Mesothelial cell of epicardium (in vitro differentiated cells): ENCODE measurements at places on chromosomes 2 and 18.

- no peak for DNase-seq
- H3K27me3 ChIP-seq, result peaks cover 12% of the 10 kb centered on the region
- peak overlapping the region; percentile 51 for H3K4me3 ChIP-seq
- H3K36me3 ChIP-seq, result no peaks in the 10 kb centered on the region
- H3K4me1 ChIP-seq, result peaks cover 2% of the 10 kb centered on the region
These were observed 92.2 kb upstream of the MBOAT2 start for GRCh38 chr2:9095690-9096089.

DNA sequence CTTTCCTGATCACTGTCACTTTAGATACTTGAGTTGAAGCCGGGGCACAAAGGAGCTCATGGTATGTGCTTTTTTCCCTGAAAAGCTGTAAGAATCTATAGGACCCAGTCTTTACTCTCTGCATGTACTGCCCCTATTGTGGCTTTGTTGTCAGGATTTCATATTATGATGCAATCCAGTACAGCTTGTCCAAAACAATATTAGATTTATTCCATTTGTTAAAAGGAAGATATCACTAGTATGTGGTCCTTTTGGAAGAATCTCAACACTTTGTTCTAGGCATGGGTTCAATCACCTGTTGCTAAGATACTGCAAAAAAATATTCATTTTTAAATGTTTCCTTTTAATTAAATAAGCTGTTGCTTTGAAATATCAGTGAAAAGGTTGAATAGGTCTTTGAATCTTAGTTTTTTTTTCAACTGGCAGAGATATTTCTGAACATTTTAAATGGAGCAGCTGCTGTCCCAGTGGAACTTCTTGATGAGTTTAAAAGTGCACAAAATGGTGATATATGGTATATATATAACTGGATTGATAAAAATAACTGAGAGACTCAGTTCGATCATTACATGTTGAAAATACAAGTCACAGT, 256.6 kb upstream of the NT5C1B start:
- H3K36me3 ChIP-seq, result no peaks in the 10 kb centered on the region
- no peak overlapping the region for H3K27ac ChIP-seq
- H3K27me3 ChIP-seq, result peaks cover 24% of the 10 kb centered on the region
- no peaks in the 10 kb centered on the region for H3K4me1 ChIP-seq
- no peak overlapping the region for H3K4me3 ChIP-seq

DNA sequence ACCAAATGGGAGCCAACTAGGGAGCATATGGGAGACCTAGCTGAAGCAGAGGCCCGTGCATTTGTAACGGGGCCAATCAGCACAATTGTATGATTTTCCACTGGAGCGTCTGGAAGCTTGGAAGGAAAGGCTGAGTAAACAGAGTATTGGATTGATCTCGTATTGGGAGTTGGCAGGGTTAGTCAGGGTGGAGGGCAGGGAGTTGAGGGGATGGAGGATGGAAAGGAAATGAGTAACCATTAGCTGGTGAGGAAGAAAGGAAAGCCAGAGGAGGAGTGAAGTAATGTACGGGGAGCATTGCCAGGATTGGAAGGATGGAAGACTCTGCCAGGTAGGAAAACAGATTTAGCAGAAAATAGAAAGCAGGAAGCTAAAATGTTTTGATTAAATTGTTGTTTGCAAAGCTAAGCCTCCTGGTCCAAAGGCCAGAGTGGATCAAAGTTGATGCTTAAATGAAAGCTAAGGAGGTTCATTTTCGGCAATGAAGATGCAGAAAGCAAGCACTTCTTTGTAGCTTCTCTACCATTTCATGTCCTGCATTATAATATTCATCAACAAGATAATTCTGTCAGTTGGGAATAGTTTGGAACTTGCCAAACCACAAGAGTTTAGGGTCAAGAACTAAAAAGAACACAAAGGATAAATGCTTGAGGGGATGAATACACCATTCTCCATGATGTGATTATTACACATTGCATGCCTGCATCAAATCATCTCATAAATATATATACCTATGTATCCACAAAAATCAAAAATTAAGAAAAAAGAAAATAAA, 75.6 kb upstream of the TTN start:
- H3K27me3 ChIP-seq, result peaks cover 4% of the 10 kb centered on the region
- DNase-seq, result no peak

DNA sequence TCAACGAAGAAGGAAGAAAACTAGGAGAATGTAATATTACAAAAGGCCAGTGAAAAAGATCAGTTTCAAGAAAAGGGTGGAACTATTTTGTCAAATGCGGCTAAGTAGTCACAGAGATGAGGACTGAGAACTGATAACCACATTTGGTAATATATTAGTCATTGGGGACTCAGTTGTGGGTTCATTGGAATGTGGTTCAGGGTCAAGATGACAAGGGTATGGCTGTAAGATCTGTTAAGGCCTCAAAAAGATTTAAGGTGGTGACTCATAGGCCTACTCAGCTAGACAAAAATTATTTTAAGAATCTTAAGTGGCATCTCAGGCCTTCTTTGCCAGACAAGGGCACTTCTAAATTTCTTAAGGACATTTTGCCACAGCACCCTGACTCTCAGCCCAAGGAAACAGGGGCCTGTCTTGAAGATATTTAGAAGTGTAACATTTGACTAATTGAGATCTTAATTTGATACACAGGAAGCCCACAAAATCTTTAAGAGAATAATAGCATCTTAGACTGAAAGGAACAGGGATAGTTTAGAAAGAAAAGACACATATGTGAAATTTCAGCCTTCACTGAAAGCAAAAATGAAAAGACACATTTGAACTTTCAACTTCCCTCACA, 81.3 kb downstream of the STRADB start:
- H3K27ac ChIP-seq, result no peak overlapping the region
- no peaks in the 10 kb centered on the region for H3K36me3 ChIP-seq
- H3K4me1 ChIP-seq, result no peaks in the 10 kb centered on the region
- H3K4me3 ChIP-seq, result no peak overlapping the region
- peaks cover 2% of the 10 kb centered on the region for H3K27me3 ChIP-seq
